Caco-2 (cell line): ENCODE measurements at places on chromosomes 2 and 18.
A peak's percentile ranks its signal among the peaks of the same experiment; 100 is the strongest.

DNA sequence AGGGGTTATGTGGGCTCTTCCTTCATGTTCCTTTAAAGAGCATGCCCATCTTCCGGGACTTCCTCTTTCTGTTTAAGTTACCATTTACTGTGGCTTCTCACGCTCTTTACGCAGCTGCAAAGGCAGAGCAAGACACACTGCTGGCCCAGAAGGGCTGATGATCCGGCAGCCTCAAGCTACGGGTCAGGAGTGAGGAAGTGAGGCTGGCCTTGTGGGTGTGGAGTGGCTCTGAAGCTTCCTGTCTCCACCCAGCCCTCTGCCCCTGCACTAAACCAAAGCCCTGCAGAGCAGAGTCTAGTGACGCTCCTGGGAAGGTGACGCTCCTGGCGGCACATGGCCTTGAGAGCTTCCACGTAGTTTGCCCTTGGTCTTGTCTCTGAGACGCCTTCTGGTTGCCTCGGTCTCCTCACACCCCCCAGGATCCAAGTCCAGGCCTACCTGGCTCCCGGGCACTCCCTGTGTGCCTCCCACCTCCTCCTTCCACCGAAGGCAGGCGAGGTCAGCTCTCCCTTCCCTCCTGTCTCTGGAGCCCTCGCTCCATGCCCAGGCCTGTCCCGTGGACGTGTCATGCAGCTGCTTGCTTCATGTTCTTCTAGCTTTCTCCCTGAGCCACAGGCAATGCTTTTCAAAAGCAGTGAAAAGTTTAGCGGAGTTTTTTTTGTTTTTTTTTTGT lies 50.3 kb downstream of the ARL4C start:
- DNase-seq: no peak

DNA sequence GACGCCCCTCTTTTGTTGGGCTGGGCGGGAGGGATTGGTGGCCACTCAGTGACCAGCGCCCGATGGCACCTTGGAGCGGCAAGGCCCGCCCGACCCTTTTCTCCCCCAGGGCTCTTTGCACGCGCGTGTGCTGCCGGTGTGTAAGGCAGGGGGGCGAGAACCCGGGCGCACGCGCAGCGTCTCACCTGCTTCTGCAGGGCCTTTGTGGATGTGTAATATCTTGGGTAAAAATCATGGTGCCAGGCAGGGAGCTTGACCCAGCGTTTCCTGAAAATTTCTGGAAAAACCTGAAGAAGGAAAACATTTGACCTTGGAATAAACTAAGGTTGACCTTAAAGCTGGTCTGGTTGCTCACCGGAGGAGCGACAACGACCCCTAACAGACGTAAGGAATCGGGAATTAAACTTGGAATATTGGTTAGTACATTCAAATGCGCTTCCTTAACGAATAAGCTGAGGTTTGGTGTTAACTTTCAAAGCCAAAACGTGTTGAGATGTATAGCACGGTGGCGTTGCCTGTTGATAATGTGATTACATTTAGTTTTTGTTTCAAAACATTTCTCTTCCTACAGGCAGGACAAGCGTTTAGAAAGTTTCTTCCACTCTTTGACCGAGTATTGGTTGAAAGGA lies 438 bp downstream of the HSPE1 start:
- no peak for DNase-seq

DNA sequence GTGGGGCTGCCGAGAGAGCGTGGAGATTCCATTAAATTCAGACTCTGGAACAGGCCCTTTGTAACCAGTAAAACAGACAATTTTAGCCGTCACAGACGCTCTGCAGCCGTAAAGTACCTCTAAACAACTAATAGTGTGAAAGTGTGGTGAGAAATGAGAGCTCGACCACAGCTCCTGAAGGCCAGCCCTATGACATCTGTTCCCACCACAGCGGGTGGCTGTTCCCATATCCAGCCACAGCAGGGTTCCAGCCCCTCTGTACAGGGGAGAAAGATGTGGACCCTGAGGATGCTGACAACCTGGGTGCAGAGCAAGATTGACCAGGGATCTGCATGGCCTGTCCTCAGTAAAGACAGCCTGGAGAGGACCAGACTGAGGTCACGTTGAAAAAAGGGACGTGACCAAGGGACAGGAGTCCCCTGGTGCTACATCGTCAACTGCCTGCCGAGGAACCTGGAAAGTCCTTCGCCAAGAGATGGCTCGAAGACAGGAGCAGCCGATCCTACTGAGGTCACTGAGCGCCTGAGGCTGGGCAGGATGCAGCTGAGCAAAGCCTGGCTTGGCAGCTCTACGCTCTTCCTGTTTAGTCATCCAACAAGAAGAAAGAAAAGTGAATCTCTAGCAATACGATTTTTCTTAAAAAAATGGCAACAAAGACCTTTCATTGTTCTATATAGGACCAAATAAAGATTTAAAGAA lies 831.7 kb downstream of the RNF144A start:
- DNase-seq: no peak

DNA sequence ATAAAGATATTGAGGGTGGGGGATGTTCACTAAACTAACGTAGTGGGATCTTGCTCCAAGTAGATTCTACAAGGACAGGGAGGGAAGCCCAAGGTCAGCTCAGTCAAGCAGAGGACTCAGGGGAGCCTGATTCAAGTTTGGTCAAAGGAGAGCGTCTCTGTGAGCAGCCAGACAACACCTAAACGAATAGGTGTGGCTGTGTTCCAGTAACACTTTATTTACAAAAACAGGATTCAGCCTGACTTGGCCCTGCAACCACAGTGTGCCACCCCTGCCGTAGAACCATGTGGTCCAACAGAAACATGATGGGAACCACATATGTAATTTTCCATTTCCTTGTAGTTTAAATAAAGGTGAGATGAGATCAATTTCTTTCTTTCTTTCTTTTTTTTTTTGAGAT lies 18.1 kb upstream of the FZD5 start:
- no peak for DNase-seq

- no peak for DNase-seq
Measured at GRCh38 chr2:134630504-134631159, 88.2 kb downstream of the TMEM163 start.

GRCh38 chr2:40041422-40042382 lies 262.6 kb upstream of the THUMPD2 start:
- no peak for DNase-seq

- DNase-seq: no peak
Measured at GRCh38 chr2:189178054-189178453, 1.5 kb downstream of the COL5A2 start.

GRCh38 chr2:146481629-146482028 lies 1363.2 kb upstream of the ACVR2A start:
- no peak for DNase-seq

GRCh38 chr18:57657542-57657941 lies 35.9 kb upstream of the NARS1 start:
- no peak for DNase-seq

GRCh38 chr2:16034151-16034974 lies 94.0 kb downstream of the MYCN start:
- DNase-seq: no peak

DNA sequence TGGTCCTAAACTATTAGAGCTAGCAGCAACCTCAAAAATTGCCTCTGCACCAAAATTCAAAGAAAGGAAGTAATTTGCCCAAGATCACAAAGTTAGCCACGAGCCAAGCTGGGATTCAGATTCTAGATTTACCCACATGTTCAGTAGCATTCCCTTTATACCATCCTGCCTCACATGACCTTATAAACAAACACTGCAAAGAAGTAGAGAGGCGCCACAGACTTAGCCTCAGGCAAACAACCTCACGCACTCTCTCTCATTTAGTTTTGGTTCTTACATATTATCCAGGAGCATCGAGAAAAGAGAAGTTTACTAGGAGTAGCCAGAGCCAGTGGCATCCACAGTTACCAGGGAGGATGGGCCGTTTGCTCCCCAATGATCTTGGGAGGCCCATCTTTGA lies 226.6 kb downstream of the OSR1 start:
- DNase-seq: no peak

DNA sequence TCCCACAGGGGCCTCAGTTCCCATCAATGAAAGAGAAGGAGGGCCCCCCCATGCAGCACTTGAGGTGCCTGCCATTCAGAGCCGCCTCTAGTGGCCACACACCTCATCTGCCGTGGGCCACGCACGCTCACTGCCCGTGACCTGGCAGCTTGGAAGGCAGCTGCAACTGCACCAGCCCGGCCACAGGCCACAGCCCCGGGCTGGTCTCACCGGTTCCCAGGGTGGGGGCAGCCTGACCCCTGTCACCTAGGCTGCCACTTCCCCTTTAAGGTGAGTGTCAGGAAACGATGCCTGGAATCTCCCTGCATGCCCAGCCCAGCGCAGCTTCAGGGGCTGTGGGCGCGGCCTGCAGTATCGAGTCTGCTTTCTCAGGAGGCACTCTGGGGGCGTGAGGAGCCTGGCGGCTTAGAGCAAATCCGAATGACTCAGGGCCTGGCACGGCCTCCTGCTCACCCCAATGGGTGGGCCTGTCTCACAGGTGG lies 2.6 kb downstream of the MAB21L4 start:
- peak; percentile 84 for DNase-seq

DNA sequence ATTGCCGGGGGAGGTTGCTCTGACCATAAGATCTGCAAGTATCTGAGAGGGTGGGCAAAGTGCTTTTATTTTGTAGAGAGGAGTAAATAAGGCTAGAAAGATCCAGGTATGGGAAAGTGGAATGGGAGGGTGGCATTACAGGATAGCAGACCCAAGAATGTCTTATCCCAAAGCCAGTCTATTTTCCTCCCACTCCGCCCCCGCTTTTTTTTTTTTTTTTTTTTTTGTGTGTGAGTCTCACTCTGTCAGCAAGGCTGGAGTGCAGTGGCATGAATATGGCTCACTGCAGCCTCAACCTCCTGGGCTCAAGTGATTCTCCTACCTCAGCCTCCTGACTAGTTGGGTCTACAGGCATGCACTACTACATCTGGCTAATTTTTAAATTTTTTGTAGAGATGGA lies 31.5 kb downstream of the ARID5A start:
- no peak for DNase-seq

GRCh38 chr18:78979730-78980278 lies at the start of gene SALL3:
TSS of gene SALL3 (plus strand) at chr18:78979818. CDS start at chr18:78980275, 457 bp downstream.
- no peak for DNase-seq

GRCh38 chr2:239821694-239822075 lies 203.5 kb downstream of the NDUFA10 start:
- no peak for DNase-seq

DNA sequence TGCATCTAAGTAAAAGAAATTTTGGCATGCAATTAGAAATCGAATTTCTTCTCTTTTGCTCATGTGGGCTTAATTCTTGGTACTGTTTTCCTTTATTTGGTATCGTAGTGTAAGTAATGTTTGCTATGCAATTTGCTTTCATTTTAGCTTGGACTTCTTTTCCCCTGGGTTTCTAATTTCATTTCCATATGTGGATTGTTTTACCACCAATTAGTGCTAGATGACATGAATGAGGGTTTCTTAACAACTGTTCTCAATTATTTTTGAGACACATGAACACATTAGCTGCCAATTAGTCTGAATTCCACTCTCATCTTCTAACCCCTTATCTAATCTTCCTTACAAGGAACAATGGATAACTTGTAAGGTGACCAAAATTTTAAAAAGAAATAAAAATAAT lies 1047.2 kb upstream of the PIK3C3 start:
- DNase-seq: no peak

GRCh38 chr18:28581521-28582071 lies 404.7 kb upstream of the CDH2 start:
- no peak for DNase-seq

GRCh38 chr2:157150747-157151146 lies 106.8 kb upstream of the GALNT5 start:
- no peak for DNase-seq

DNA sequence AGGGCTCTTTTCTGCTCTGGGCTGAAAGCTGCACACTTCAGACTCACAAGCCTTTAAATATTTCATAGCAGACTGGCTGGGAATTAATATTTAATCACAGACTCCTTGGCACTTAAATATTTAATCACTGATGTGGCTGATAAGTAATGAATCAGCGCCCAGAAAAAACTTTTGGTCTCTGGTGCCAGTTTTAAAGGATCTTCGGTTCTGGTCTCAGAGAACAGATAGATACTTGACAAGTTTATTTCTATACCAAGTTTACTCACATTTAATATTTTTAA lies 201.2 kb downstream of the MYCN start:
- no peak for DNase-seq

GRCh38 chr2:241217320-241218031 lies 29.0 kb downstream of the ANO7 start:
- DNase-seq: peak; percentile 74

GRCh38 chr18:22559414-22560274 lies 141.9 kb upstream of the CTAGE1 start:
- peak; percentile 78 for DNase-seq

DNA sequence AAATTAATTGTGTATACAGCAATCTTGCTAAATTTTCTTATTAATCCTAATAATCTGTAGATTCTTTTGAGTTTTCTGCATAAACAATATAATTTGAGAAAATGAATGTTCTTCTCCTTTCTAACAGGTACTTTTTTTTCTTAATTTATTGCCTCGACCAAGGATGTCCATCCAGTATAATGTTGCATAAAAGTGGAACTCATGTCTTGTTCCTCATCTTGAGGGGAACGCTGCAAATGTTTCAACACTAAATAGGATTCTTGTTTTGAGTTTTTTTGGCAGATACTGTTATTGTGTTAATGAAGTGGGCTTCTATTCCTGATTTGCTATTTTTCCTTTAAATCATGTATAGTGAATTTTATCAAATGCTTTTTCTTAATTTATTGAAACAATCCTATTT lies 244.4 kb upstream of the REV1 start:
- DNase-seq: no peak

DNA sequence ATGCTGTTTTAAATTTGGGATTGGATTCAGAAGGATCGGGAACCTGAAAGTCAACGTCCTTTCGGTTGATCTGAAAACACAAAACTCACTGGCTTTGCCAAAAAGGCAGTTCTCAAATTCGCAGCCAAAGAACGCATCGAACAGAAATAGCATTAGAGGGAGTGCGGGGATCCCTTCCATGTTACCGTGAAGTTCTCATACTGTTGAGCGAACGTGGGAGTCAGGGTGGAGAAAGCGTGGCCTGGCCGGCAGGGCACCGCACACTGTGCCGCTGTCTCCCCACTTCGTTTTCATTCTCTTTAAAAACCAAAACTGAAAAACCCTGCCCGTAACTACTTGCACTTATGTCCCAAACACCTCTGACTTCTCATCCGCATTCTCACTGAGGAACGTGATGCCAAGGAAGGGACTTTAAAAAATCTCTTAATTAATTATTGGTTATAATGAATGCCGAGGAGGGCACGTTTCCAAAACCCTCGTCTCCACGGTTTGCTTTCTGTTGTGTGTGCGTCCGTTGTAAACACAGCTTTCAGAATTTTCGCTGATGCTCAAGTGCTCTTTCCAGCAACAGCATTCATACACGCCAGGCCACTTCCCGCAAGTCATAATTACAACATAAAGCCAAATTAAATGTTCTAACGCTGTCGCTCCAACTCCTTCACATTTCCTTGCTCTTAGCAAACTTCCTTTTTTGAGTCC lies 60.9 kb upstream of the TWIST2 start:
- no peak for DNase-seq

DNA sequence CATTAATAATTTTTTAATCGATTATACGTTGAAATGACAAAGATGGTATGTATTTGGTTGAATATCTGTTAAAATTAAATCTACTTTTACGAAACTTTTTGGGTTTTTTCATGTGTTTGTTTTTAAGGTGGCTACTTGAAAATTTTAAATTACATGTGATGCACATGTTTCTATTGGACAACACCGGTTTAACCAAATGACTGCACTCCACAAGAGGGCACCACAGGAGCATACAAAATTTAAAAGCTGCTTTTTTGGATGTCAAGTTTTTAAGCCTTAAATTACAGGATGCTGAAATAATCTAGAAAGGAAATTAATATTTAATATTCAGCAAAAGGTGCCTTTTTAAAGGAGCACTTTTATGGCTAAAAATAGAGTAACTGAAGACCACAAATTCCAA lies 98.7 kb downstream of the ACVR1 start:
- DNase-seq: no peak
